ENCODE measurements at places on chromosomes 7 and 10.

GRCh38 chr10:132395704-132396493 is 1.1 kb upstream of the PWWP2B start:
- peak; percentile 38 for DNase-seq

- no peak for DNase-seq
Measured at GRCh38 chr7:100489121-100489520, 5.4 kb downstream of the NYAP1 start.

DNA sequence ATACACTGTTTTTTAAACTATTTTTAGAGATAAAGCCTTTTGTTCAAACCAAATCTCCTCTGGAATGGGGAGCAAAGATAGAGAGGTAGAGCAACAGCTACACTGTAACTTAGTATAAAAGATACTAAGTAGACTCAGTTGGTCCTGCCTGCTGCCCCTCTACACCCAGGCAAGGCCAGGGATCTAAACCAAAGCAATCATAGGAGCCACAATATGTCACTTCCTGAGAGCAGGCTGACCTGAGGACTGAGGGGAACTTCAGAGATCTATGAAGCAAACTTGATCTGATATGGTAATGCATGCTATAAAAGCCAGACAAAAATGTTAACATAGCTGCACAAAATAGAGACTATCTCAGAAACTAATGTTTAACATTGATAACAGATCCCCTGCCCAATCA is 7.0 kb upstream of the TRDMT1 start:
- DNase-seq: no peak

DNA sequence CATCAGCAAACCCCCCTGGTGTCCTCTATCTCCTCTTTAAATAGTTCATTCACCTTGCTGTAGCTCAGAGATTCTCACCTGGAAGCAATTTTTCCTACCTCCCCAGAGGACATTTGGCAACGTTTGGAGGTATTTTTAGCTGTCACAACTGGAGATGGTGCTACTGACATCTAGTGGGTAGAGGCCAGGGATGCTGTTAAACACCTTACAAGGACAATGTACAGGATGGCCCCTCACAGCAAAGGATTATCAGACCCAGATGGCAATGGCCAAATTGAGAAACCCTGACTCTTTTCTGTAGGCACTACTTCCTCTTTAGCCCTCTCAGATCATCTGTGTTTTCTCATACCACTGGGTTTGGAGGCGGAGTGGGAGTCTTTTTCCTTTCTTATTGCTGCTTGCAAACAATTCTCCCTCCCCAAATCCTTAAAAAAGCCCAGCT is 13.2 kb upstream of the TRA2A start:
- DNase-seq: no peak

- no peak for DNase-seq
Measured at GRCh38 chr7:94440451-94441039, 45.9 kb downstream of the COL1A2 start.

DNA sequence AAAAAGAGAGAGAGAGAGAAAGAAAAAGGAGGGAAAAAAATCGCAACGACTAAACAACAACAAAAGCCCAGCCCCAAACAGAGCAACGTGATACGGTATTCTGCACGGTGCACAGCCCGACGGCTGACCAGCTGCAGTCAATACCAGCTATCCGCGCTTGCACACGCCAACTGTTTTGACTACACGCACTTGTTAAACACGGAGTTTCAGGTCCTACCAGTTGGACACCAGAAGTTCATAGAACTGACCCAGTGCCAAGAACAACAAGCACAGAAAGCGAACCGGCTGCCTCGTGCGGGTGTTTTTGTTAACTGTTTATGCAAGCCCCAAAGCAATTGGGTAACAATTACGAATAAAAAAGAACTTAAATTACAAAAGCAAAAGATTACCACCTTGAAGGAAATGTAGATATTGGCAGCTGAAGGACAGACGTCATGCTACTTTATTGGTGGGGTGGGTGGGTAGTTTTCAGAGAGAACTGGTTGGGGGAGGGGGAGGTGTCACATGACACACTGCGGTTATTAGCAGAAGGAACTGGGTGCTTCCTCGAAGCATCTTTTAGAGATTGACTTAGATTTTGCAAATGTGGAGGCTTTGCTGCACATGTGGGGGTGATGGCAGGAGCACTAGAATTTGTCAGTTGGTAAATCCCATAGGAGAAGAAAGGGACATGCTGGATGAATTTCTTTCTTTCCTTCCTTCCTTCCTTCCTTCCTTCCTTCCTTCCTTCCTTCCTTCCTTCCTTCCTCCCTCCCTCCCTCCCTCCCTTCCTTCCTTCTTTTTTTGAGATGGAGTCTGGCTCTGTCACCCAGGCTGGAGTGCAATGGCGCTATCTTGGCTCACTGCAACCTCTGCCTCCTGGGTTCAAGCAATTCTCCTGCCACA is 110.6 kb upstream of the EFCAB10 start:
- peak; percentile 77 for DNase-seq

- DNase-seq: no peak
Measured at GRCh38 chr10:104250371-104250770, 4.3 kb upstream of the GSTO1 start.

GRCh38 chr7:1632916-1633785 is 36.9 kb upstream of the ELFN1 start:
- no peak for DNase-seq

DNA sequence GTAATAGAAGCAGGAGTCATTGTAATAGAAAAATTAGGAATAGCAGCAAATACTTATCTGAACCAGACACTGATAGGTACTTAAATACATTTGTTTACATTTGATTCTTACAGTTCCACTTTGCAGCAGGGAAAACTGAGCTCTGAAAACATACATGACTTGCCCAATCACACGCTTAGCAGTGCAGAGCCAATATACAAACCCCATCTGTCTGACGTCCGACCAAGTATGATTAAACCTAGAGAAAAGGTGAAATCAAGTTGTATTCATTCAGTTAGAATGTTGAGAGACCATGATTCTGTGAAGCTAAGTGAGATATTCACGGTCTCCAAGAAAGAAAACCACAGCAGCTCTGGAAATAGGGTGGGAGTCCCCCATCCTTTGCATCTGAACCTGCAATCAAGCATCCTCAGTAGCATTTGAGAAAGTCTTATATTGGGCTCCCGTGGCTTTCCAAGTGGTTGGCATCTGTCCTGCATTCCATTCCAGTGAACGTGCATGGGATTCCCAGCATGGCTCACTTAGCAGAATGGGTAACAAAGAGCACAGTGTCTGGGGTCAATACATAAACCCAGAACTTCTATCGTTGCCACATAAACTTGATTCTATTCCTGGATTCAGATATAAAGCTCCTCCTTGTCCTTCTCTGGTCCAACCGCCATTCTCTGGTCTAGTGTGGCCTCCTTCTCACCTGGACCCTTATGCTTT is 148.7 kb upstream of the RSU1 start:
- no peak for DNase-seq

All from memory B cell (primary cell).